ENCODE measurements at places on chromosomes 3 and 15. TPM values are rescaled to one million over a fixed set of nuclear protein-coding genes. Genes with fewer than 3 reads are reported as not detected.

- H3K27ac ChIP-seq, result no peak overlapping the region
- H3K4me1 ChIP-seq, result no peaks in the 10 kb centered on the region
- H3K36me3 ChIP-seq, result no peaks in the 10 kb centered on the region
- H3K4me3 ChIP-seq, result no peak overlapping the region
- DNase-seq, result no peak
Measured at GRCh38 chr3:139472380-139473010, 3.8 kb downstream of the RBP2 start.

Gene ROBO2
- total RNA-seq, result not detected

DNA sequence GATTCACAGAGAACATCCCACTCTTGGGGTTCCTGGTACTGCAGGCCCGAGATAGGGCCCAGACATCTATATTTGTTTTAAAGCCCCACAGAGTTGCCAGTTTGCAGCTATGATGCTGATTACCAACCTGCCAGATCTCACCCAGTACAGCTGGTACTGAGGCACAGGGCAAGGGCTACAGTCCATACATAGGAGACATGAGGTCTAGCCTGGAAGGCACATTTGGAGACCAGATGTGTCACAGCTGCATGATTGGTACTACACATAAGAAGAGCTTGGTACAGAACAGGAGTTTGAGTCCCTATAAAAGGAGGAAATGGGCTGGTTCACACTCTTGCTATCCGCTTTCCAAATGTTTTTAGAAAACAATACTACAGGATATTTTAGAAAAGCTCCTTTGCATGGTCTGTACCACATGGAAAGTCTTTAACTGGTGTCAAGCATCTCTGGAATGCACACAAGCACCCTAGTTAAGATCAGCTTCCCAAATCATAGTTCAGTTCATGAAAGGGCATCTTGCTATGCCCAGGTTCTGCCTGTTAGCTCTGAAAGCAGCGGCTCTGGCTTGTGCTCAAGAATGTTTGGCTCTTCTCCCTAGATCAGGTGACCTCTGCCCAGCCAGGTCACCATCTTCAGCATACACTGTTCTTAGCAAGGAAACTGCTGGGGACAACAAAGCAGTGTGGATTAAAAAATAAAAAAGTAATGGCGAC lies 20.6 kb downstream of the MTMR14 start:
- H3K4me1 ChIP-seq, result no peaks in the 10 kb centered on the region
- H3K36me3 ChIP-seq, result peaks cover 4% of the 10 kb centered on the region
- no peaks in the 10 kb centered on the region for H3K27me3 ChIP-seq

Gene GOLGA8T
- not detected for total RNA-seq

DNA sequence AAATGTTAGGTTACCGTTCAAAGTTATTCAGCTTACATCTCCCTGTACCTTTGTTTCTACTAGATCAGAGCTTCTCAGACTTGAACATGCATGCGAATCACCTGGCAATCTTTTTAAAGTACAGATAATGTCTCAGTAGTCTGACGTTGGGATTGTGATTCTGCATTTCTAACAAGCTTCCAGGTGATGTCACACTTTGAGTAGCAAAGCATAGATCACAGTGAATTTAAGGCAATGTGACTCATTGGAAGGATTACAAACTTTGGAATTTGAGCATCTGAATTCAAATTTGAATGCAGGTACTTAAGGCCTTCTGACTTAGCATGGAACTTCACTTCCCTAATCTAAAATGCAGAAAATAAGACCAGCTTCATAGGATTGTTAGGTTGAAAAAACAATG lies 10.8 kb upstream of the ZMAT3 start:
- no peak for DNase-seq
- no peaks in the 10 kb centered on the region for H3K4me1 ChIP-seq
- no peak overlapping the region for H3K27ac ChIP-seq
- H3K27me3 ChIP-seq, result no peaks in the 10 kb centered on the region
- H3K4me3 ChIP-seq, result no peak overlapping the region

Gene TRIM42
- total RNA-seq, result not detected

Gene FRMD4B
- total RNA-seq, result 0.20 TPM

Gene LINGO1
- not detected for total RNA-seq

- no peaks in the 10 kb centered on the region for H3K4me1 ChIP-seq
- H3K27me3 ChIP-seq, result no peaks in the 10 kb centered on the region
- no peak overlapping the region for H3K27ac ChIP-seq
- H3K4me3 ChIP-seq, result no peak overlapping the region
Measured at GRCh38 chr15:27327467-27328025, 356.6 kb downstream of the GABRG3 start.

DNA sequence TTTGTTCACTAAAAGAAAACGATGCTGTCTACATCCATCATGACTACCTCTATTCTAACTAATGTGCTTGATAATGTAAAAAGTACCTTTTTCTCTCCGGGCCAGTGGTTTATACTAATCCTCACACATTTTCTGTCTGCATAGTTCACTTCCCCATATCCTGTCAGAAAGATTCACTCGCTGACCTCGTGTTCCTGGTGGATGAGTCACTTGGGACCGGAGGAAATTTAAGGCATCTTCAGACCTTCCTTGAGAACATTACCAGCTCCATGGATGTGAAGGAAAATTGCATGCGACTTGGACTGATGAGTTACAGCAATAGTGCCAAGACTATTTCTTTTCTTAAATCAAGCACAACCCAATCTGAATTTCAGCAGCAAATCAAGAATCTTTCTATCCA lies 33.8 kb downstream of the COL6A5 start:
- no peak overlapping the region for H3K4me3 ChIP-seq
- H3K4me1 ChIP-seq, result no peaks in the 10 kb centered on the region
- DNase-seq, result no peak
- H3K27ac ChIP-seq, result no peak overlapping the region
- H3K36me3 ChIP-seq, result no peaks in the 10 kb centered on the region
- H3K27me3 ChIP-seq, result no peaks in the 10 kb centered on the region

DNA sequence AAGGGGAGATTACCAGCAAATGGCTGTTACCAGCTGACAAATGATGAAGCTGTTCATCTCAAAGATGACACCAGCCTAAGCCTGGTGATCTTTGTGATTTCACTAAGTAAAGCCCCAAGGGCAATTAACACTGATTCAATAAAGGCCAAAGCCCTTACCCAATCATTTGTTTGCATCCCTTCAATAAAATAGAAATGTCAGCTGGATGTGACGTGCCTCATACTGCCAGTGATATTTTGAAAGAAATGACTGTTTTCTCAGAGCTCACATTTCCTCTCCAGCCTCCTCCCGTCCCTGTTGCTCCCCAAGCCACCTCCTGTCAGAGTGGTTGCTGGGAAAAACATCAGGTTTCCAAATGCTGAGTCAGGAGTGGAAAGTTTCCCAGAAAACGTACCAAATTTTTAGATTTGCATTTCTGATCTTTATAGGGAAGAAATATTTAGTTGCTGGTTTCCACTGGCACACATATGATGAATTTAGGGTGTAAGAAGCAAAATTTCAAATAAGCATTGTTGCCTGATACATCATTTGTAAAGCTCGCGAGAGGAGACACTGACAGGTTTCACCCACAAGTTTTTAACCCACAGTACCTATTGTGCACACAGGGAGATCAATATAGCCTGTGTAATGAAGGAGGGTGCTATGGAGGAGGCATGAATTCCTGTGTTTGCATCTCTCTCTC lies 21.0 kb downstream of the C2CD4A start:
- H3K4me3 ChIP-seq, result no peak overlapping the region
- no peak for DNase-seq
- H3K27me3 ChIP-seq, result no peaks in the 10 kb centered on the region
- no peaks in the 10 kb centered on the region for H3K36me3 ChIP-seq

Gene CCK
- total RNA-seq, result not detected

Gene PLCB2
- total RNA-seq, result 166 TPM

DNA sequence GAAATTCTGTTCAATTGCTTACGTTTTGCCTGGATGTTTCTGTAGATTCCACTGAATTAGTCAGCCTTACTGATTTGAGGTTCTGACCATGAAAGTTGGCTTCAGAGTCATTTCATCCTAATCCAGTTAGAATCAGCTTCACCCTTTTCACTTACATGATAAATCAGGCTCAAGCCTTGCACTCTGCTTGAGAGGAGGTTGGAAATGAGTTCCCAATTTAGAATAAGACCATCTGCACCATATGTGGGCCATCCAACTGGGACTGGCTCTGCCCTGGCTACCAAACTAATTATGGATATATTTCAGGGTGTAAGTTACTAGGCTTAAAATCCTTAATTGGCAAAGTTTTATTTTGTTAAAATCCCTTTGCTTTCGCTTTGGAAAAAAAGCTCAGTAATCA lies 255.7 kb downstream of the CHL1 start:
- H3K27ac ChIP-seq, result no peak overlapping the region
- no peaks in the 10 kb centered on the region for H3K36me3 ChIP-seq
- no peak overlapping the region for H3K4me3 ChIP-seq
- no peaks in the 10 kb centered on the region for H3K4me1 ChIP-seq
- no peak for DNase-seq

Gene VIPR1
- total RNA-seq, result 8.3 TPM

DNA sequence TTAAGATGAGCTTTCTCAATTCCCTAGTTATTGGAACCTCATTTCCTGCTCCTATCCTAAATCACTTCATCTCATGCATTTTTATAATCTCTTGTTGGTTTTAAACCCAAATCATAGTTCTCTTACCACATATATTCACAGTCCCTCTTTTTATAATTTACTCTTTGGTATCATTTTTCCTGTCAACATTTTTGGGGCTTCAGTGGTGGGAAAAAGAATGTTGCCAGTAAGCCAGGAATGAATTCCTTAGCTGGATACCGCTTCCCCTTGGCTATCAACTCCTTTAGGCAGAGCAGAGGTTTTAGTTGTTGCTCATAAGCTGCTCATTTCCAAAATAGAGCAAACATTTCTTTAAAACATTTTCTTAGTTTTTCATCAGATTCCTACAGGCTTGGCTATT lies 112.3 kb downstream of the GALK2 start:
- peaks cover 27% of the 10 kb centered on the region for H3K36me3 ChIP-seq
- no peak overlapping the region for H3K4me3 ChIP-seq
- H3K27ac ChIP-seq, result no peak overlapping the region
- no peaks in the 10 kb centered on the region for H3K27me3 ChIP-seq
- no peak for DNase-seq

- peak; percentile 62 for DNase-seq
- H3K27me3 ChIP-seq, result peaks cover 8% of the 10 kb centered on the region
- H3K36me3 ChIP-seq, result no peaks in the 10 kb centered on the region
- H3K27ac ChIP-seq, result no peak overlapping the region
- peaks cover 21% of the 10 kb centered on the region for H3K4me1 ChIP-seq
Measured at GRCh38 chr3:183212565-183212964, 40.5 kb upstream of the B3GNT5 start.

- H3K4me1 ChIP-seq, result peaks cover 9% of the 10 kb centered on the region
- H3K36me3 ChIP-seq, result no peaks in the 10 kb centered on the region
- H3K4me3 ChIP-seq, result no peak overlapping the region
- H3K27ac ChIP-seq, result no peak overlapping the region
Measured at GRCh38 chr3:24490151-24490550, 4.5 kb downstream of the THRB start.

Gene PARP3
- total RNA-seq, result 17.3 TPM

Gene SOX2
- not detected for total RNA-seq

Gene CDAN1
- 31.8 TPM for total RNA-seq

GRCh38 chr15:62250978-62251377 lies 85.9 kb upstream of the C2CD4B start:
- H3K36me3 ChIP-seq, result no peaks in the 10 kb centered on the region
- H3K4me1 ChIP-seq, result no peaks in the 10 kb centered on the region
- no peaks in the 10 kb centered on the region for H3K27me3 ChIP-seq
- no peak for DNase-seq
- no peak overlapping the region for H3K4me3 ChIP-seq

GRCh38 chr3:32626631-32627030 lies 56.0 kb upstream of the DYNC1LI1 start:
- no peak for DNase-seq
- H3K4me3 ChIP-seq, result no peak overlapping the region
- H3K27ac ChIP-seq, result no peak overlapping the region
- no peaks in the 10 kb centered on the region for H3K4me1 ChIP-seq
- H3K36me3 ChIP-seq, result no peaks in the 10 kb centered on the region

DNA sequence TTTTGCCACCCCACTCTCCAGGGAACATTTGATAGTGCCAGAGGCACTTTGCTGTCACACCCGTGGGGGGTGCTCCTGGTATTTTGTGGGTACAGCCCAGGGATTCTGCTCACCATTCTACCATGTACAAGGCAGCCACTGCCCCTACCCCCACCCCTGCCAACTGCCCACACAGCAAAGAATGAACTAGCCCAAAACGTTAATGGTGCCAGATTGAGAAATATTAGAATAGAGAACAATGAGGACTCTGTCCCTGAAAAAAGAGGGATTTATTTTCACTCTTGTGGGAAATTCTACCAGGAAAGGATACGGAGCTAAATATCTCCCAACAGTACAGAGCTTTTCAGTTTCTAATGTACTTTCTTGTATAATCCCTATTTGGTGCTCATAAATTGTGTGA lies 154.5 kb upstream of the SUCLG2 start:
- no peak overlapping the region for H3K27ac ChIP-seq
- no peak overlapping the region for H3K4me3 ChIP-seq
- DNase-seq, result no peak
- no peaks in the 10 kb centered on the region for H3K27me3 ChIP-seq
- no peaks in the 10 kb centered on the region for H3K36me3 ChIP-seq

Gene ROPN1B
- total RNA-seq, result not detected

DNA sequence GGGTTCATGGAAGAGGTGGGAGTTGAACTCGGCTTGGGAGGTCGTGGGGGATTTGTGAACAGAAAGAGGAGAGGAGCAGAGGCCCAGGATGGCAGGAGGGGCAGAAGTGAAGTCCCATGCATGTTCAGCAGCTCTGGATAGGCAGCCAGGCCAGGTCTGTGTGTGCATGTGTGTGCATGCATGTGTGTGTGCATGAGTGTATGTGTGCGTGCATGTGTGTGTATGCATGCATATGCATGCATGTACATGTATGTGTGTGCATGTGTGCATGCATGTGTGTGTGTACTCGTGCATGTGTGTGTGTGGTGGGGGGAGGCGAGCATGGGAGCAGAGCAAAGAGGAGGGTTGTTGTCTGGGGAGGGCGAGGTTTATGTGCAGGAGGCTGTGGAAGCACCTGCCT lies 178.4 kb downstream of the RPLP1 start:
- peaks cover 15% of the 10 kb centered on the region for H3K27me3 ChIP-seq
- no peak for DNase-seq
- no peaks in the 10 kb centered on the region for H3K36me3 ChIP-seq
- H3K27ac ChIP-seq, result no peak overlapping the region

DNA sequence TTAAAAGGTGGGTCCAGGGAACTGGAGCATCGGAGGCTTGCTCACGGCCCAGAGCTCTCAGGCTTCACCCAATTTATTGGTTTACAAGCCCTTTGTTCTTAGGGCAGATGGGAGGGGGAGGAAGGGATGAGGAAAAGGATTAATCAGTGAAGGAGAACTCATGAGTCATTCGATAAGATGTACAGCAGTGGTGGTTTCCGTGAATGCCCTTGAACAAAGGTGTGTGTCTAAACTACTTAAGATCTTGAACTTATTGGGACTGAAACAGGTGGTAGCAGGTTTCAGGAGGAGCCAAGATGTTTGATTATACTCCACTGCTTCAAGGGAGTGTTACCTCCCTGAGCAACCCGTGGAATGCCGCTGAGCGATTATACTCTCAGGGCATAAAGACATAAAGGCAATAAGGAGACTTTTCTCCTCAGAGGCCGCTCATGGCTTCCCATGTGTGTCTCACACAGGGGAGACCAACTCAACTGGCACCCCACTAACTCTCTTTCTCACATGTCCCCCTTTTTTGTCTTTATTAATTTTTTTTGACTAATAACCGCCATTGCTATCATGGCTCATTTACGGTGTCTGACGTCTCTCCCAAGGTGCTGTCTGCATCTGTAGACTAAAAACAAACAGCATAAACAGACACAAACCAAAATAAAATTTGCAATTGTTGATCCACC lies 17.3 kb upstream of the SLC28A2 start:
- H3K4me1 ChIP-seq, result no peaks in the 10 kb centered on the region
- no peak overlapping the region for H3K27ac ChIP-seq
- H3K27me3 ChIP-seq, result peaks cover 8% of the 10 kb centered on the region
- no peaks in the 10 kb centered on the region for H3K36me3 ChIP-seq
- DNase-seq, result no peak
- H3K4me3 ChIP-seq, result no peak overlapping the region

Gene CCDC39
- not detected for total RNA-seq

Gene USP13
- total RNA-seq, result 11.9 TPM
